ENCODE measurements at places on chromosomes 5 and 9.

- DNase-seq = no peak
Measured at GRCh38 chr5:121251954-121252353, 599.7 kb upstream of the FTMT start.

DNA sequence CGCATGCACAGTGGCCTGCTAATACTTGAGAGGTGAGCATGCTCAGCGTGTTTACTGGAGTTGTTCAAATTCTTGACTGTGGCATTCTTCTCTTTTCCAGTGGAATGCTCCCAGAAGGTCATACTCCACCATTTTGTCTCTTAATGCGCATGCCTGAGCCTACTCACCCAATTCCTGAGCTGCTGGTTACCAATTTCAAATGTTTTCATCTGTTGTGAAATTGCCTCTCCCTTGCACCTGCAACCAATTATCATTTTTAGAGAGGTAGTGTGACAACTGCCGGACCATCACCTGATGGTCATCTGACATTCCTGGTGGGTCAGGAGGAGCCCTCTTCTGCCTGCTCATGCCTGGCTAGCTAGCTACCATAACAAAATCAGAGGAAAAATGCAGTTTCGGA, 82.2 kb upstream of the LIFR start:
- no peak for DNase-seq

GRCh38 chr5:88813805-88814575, 69.0 kb downstream of the MEF2C start:
- DNase-seq = no peak

- no peak for DNase-seq
Measured at GRCh38 chr9:131831380-131832165, 91.7 kb upstream of the RAPGEF1 start.

GRCh38 chr5:66867618-66868322, 271.6 kb downstream of the MAST4 start:
- DNase-seq = no peak

- no peak for DNase-seq
Measured at GRCh38 chr9:124420991-124421543, 5.8 kb upstream of the PSMB7 start.

DNA sequence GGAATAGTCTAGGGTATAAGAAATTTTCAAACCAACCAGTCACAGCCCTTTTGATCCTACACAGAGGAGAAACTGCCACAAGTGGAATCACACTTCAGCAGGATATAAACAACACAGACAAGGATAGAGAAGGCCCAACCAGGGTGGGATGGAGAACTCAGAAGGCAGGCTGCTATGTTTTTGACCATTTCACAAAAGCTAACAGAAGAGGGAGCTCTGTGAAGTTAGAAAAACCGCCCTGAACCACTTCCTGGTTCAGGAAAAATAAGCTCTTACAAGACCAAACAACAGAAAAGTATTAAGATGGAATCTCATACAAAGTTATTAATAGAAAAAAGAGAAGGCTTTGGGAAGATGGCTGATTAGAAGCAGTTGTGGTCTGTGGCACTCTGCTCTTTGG, 960 bp upstream of the IFNB1 start:
- DNase-seq = no peak

DNA sequence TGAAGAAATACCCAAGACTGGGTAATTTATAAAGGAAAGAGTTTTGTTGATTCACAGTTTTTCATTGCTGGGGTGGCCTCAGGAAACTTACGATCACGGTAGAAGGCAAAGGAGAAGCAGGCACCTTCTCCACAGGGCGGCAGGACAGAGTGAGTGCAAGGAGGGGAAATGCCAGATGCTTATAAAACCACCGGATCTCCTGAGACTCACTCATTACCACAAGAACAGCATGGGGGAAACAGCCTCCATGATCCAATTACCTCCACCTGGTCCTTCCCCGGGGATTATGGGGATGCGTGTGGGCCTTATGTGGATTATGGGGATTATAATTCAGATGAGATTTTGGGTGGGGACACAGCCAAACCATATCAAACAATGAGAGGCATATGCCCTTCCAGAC, 18.5 kb upstream of the RORB start:
- no peak for DNase-seq

DNA sequence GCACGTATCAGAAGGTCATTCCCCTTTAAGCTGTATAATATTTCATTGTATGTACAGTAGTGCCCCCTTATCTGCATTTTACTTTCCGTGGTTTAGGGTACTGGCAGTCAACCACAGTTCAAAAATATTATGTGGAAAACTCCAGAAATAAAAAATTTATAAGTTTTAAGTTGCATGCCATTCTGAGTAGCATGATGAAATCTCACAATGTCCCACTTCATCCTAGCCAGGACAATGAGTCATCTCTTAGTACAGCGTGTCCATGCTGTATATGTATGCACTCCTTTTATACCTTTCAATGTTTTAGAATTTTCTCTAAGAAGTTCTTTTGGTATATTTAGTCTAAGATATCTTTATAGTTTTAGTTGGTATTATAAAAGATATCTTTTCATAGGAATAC, 115.0 kb upstream of the HAND1 start:
- DNase-seq = peak; percentile 13

DNA sequence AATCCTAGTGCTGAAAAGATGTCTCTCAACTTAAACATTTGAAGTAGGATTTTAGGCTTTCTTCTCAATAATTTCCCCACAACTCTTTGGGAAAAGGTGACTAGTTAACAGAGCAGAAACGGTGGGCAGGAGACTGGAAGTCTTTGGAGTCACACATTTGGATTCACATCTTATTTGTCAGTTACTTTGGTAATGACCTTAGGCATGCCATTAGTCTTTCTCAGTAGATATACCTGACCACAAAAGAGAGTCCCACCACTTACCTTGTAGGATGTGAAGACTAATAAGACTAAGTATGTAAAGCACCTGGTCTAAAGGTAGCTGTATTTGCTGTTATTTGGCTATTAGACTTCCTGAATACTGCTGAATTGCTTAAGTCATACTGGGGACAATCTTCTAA, 35.4 kb downstream of the DAP start:
- DNase-seq = no peak

DNA sequence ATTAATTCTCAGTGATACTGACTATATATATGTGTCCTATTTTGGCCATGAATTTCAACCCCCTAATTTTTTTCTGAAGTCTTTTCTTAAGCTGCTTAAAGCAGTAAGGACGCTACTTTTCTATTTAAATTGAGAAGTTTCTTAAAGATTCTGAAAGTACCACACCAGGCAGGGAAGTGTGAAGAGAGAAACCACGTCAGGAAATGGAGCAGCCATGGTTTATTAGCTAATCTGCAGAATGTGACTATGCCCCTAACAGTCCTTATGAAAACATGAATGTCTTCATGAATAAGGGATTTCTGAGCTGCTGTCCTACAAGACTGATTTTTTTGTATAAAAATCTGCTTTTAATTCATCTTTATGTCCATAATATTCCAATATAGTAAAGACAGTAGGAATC, 1724.3 kb upstream of the C9orf72 start:
- DNase-seq = no peak
